Body of pancreas (tissue), 4 donors: ENCODE measurements at places on chromosomes 5 and 9.

DNA sequence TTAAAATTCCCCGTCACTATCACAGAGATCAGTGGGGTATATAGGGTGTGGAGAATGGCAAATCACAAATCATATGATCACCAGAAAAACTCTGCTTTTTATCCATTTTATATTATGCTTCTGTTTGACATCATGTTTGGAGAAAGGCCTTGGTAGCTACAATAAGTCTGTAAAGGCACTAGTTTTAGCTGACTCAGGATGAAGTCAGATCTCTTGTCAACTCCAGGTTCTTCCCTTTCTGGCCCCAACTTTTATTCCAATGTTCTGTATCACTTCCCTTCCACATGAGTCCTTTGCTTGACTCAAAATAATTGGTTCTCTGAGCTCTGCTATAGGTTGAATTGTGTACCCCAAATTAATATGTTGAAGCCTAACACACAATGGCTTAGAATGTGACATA lies 484.9 kb downstream of the PTPRD start:
- no peak for DNase-seq

DNA sequence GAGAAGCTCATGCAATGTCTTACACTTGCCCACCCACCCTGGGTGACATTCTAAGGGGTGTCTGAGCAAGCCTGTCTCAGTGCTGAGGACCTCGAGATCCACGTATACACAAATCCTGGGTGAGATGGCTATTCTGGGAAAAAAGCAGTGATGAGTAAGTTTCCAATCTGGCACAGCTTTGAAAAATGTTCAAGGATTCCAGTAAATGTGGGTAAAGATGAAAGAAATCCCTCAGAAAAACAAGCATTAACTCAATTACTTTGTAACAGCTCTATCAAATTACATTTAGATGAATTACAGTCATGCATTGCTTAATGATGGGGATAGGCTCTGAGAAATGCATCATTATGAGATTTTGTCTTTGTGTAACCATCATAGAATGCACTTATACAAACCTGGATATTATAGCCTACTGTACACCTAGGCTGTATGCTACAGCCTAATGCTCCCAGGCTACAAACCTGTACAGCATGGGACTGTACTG lies 26.9 kb downstream of the GOLM1 start:
- DNase-seq: no peak

GRCh38 chr9:38096238-38096805 lies 27.3 kb upstream of the SHB start:
- no peak for DNase-seq

GRCh38 chr5:38258319-38259061 lies at the start of gene EGFLAM:
Gene EGFLAM (plus strand): TSS chr5:38258559. CDS start chr5:38258755, 196 bp downstream.
- peak; percentile 43 for DNase-seq

- DNase-seq: no peak
These were observed 66.6 kb upstream of the TAF11L2 start for GRCh38 chr5:17431272-17432050.

- DNase-seq: peak; percentile 57
These were observed 75.7 kb downstream of the TEK start for GRCh38 chr9:27184556-27185351.

GRCh38 chr9:126219648-126220063 lies 107.0 kb upstream of the MVB12B start:
- DNase-seq: no peak

- DNase-seq: no peak
These were observed 152.3 kb downstream of the KDM4C start for GRCh38 chr9:6910032-6910431.

DNA sequence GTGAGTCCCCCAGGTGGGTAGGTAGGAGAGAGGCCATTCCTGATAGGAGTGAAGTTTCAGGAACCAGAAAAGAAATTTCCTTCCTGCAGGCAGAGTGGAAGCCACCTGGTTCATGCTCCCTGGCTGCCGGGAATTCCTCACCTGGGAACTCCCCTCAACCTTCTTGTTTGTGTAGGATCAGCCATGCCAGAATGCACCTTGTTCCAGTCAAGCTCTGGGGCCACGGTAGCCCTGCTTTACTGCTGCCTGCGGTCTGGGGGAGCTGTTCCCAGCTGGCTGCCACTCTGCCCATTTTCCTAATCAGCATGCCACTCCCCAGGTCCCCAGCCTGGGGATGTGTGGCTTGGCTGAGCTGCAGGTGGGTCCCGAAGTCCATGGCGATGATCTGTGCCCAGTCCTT lies 18.7 kb upstream of the B4GALT1 start:
- no peak for DNase-seq

- no peak for DNase-seq
These were observed 297.0 kb upstream of the CLINT1 start for GRCh38 chr5:158155811-158156505.

DNA sequence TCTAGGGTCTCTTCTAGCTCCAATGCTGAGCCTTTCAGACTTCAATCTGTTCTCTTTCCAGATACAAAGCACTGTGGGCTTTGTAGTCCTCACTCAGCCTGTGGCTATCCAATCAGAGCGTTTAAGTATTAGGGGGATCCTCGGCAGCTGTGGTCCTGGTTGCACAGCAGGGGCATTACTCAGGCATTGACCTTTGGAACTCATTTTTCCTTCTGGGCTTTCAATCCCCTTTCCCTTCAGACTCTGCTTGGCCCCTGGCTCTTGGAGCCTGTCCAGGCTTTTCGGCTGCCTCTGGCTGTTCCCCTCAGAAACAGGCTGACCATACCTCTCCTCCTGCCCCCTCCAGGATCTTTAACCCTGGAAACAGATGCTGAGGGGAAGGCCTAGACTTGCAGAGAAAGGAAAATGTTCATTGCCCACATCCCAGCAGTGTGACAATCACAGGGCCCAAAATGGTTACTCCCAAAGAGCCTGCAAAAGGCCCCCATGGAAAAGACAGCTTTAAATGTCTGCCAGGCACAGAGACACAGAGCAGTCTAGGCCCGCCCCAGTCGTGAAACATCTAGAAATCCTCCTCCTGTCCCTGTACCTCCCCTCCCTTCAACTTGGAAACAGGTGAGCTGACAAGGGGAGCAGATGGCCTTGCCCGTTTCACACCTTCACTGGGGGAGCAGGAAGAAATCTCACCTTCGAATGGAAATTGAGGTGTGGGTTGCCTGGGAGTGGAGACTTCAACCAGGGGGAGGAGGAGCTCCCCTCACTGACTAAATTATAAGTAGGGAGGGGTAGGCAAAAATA lies 13.7 kb downstream of the C1QTNF2 start:
- no peak for DNase-seq

- no peak for DNase-seq
These were observed 513.1 kb downstream of the PDE4D start for GRCh38 chr5:59380350-59380951.

- no peak for DNase-seq
These were observed 40.4 kb upstream of the MACIR start for GRCh38 chr5:103218164-103218563.

DNA sequence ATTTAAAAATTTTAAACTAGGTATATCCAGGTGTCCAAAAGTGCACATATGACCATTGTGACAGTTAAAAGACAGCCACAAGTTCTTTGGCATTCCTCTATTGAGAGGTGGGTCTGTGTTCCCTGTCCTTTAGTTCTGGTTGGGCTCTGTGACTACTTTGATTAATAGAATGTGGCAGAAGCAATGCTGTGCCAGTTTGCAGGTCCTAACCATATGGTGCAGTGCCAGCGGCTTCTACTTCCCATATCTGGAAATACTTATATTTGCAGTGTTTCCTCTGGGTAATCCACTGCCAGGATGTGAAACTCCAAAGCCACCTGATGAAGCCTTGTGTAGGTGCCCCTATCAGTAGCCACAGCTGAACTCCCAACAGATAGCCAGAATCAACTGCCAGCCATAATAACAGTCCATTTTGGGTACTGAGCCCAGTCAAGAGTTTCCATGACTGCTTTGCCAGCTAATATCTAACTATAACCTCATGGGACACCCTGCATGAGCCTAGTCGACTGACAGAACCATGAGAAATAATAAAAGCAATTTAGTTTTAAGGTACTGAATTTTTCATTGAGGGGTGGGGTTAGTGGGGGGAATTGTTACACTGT lies 361.0 kb upstream of the SEMA6A start:
- no peak for DNase-seq

GRCh38 chr5:57791875-57792274 lies 309.3 kb upstream of the ACTBL2 start:
- no peak for DNase-seq

GRCh38 chr5:91820874-91821273 lies 437.8 kb upstream of the ARRDC3 start:
- no peak for DNase-seq

DNA sequence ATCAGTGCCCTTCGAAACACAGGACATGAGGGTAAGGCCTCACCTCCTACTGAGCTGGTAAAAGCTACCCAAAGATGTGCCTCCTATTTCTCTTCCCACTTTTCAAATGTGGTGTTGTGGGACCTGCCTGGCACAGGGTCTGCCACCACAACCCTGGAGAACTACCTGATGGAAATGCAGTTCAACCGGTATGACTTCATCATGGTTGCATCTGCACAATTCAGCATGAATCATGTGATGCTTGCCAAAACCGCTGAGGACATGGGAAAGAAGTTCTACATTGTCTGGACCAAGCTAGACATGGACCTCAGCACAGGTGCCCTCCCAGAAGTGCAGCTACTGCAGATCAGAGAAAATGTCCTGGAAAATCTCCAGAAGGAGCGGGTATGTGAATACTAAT lies 1.9 kb downstream of the IRGM start:
- DNase-seq: no peak

DNA sequence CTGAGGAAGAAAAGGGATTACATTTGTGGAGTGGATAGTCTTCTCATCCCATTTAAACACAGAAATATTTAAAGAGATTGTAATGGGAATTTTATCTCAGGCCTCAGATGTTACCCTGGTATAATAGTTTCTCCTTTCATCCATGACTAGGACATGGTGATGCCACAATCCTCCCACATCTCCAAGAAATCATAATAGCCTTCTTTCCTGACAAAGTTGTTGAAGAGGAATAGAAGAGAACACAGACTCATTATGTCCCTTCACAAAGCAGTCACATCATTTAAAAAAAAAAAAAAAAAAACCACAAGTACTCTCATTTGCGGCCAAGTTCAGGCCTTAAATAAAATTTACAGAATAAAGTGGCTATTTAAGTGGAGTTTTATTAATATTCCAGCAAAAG lies 359.6 kb downstream of the DEPDC1B start:
- DNase-seq: no peak

DNA sequence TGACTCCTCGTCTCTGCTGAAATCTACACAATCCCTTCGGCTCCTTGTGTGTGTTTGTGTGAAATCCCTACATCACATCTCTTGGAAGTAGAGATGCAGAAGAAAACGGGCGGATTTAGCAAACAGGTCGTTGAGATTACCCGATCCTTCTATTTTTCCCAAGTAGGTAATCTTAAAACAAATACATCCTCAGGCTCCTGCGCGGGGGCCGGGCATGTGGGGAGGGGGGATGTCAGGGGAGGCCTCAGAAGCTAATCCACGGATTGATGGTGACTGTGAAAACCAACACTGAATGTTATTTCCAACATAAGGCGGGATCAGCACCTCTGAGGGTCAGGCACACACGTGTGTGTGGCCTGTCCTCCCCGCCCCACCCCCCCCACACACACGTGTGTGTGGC lies 137.8 kb downstream of the ROR2 start:
- DNase-seq: no peak

DNA sequence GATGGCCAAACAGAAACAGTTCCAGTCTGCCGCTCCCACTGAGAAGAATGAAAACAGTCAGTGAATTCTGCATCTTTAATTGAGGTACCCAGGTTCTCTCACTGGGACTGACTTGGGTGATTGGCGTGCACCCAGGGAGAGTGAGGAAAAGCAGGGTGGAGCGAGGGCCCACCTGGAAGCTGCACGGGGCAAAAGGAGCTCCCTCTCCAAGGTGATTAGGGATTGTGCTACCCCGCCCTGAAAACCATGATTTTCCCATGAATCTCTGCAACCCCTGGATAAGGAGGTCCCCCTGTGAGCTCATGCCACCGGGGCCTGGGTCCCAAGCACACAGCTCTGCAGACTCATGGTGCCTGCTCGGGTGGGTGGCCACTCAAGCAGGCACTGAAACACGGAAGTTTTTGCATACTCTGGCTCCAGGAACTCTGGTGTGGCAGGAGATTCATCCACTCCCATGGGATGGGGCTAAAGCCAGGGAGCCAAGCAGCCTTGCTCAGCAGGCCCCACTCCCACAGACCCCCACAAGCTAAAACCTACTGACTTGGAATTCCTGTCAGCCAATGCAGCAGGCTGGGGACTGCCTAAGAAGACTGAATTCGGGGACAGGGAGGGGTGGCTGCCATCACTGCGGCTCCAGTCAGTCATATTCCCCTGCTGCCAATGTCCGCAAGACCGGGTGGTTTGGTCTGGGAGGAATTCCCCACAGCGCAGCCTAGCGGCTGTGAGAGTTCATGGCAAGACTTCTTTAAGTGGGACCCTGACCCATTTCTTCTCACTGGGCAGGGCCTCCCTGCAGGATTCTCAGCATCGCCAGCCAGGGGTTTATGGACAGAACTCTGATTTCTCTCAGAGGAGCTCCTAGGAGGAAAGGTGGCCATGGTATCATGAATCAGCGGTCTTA lies 652.2 kb upstream of the RGMB start:
- no peak for DNase-seq

DNA sequence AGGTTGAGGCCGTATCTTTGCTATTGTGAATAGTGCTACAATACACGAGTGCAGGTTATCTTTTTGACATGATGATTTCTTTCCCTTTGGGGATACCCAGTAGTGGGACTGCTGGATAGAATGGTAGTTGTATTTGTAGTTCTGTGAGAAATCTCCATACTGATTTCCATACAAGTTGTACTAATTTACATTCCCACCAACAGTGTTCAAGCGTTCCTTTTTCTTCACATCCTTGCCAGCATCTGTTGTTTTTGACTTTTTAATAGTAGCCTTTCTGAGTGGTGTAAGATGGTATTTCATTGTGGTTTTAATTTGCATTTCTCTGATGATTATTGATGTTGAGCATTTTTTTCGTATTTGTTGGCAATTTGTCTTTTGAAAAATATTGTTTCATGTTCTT lies 41.4 kb downstream of the CNOT6 start:
- DNase-seq: no peak

- DNase-seq: no peak
These were observed 61.8 kb downstream of the DRD1 start for GRCh38 chr5:175382171-175382570.

DNA sequence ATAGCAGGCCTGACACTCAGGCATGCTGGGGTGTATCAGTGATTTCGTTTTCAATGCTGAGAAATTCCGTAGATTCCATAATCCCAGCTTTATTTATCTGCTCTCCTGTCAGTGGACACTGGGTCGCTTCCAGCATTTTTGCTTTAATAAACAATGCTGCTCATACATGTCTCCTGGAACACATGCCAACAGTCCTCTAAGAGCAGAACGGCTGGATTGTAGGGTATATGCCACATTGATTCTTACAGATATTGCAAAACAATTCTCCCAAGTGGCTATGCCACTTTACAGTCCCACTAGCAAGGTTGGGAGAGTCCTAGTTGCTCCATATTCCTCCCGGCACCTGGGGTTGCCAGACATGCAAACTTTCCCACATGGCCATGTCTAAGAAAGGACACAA lies 81.9 kb downstream of the RAPGEF1 start:
- DNase-seq: no peak

GRCh38 chr5:143176048-143176447 lies 227.4 kb downstream of the NR3C1 start:
- no peak for DNase-seq

- no peak for DNase-seq
These were observed 24.2 kb downstream of the CLPTM1L start for GRCh38 chr5:1320436-1321344.

GRCh38 chr5:147616421-147616820 lies 106.6 kb upstream of the DPYSL3 start:
- DNase-seq: no peak

GRCh38 chr9:133683586-133684120 lies 47.5 kb downstream of the DBH start:
- DNase-seq: peak; percentile 47

GRCh38 chr9:121059998-121060636 lies 10.0 kb upstream of the C5 start:
- DNase-seq: peak; percentile 45
